Stimulated activated CD8-positive, alpha-beta memory T cell treated with anti-CD3 and anti-CD28 coated beads, Interleukin-4, amount 100 ng/mL, for 1 hour (primary cell): ENCODE measurements at places on chromosomes 4 and X.

- no peak for DNase-seq
Observed at GRCh38 chr4:95549246-95550114, 707 bp upstream of the UNC5C start.

- no peak for DNase-seq
Observed at GRCh38 chrX:74593593-74593992, 20.8 kb downstream of the RLIM start.

DNA sequence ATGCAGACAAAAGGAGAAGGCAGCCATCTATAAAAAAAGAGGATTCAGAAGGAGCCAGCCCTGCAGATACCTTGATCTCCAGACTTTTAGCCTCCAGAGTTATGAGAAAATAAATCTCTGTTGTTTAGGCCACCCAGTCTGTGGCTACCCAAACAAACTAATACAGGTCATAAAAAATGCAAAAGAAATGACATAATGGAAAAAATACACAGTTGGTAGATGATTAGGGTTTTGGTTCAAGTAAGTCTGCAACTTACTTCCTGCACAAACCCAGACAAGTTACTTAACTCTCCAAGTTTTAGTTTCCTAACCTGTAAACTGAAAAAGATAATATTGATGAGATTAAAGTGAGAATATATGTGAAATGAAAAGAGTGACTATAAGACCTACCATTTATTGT, 11.3 kb downstream of the QDPR start:
- no peak for DNase-seq

- no peak for DNase-seq
Observed at GRCh38 chr4:162920649-162921048, 246.0 kb downstream of the NAF1 start.

- no peak for DNase-seq
Observed at GRCh38 chr4:77595364-77595973, 10.2 kb upstream of the CXCL13 start.

GRCh38 chrX:110132450-110133114, 129.7 kb downstream of the TMEM164 start:
- no peak for DNase-seq

GRCh38 chr4:84948056-84948455, 18.4 kb downstream of the WDFY3 start:
- DNase-seq = no peak

- DNase-seq = no peak
Observed at GRCh38 chr4:83387476-83388312, 53.0 kb upstream of the HPSE start.

DNA sequence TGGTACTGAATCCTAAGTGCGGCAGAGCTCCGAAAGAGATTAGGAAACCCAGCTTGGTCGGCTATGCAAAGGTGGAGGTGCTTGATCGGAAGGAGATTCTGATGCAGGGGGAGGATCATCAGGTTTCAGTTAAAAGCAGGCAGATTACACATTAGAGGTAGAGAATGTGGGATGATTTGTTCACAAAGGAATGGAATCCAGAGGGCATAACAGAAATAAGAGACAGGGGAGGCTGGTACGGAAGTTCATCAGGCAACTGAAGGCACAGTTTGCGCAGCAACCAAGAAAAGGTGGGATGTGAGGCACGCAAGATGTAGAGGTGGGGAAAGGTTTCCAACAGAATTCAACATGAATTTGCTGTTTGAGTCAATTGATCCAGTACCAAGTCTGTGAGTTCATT, 424 bp upstream of the ZNF330 start:
- DNase-seq = no peak
